CD14-positive monocyte (primary cell): ENCODE measurements at places on chromosomes 5 and 9. TPM values are rescaled to one million over a fixed set of nuclear protein-coding genes. Genes with fewer than 3 reads are reported as not detected.

- H3K4me3 ChIP-seq, result no peak overlapping the region
- H3K27ac ChIP-seq, result no peak overlapping the region
- no peak for DNase-seq
- H3K4me1 ChIP-seq, result no peaks in the 10 kb centered on the region
- no peaks in the 10 kb centered on the region for H3K36me3 ChIP-seq
Measured at GRCh38 chr9:95753762-95754465, 121.6 kb upstream of the ERCC6L2 start.

- H3K4me3 ChIP-seq, result no peak overlapping the region
- no peaks in the 10 kb centered on the region for H3K27me3 ChIP-seq
- peaks cover 3% of the 10 kb centered on the region for H3K4me1 ChIP-seq
Measured at GRCh38 chr9:129724456-129725190, 28.2 kb downstream of the PTGES start.

DNA sequence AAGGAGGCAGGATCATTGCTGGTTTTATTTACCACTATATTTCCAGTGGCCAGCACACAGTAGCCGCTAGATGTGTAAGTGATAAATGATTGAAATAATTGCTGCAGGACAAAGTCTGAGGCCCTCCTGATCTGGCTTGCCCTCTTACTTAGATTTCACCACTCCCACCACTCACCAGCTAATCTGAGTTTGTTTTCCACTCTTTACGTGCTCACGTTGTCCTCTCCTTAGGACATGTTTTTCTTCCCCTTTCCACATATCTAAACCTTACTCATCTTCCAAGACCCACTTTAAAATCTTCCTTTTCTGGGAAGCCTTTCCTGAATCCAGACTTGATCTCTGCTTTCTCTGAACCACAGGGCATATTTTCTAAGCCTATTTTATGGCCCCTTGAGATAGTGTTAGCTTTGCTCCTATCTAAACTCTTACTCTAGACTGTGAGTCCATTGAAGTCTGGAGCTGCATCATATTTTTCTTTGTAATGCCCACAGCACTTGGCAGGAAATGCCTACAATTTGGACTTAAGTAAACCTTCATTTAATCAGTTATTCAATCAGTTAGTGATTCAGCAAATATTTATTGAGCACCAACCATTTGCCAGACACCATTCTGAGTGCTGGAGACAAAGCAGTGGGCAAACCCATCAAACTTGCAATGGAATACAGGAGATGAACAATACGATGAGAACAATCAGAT lies 2.4 kb downstream of the TLR4 start:
- H3K27me3 ChIP-seq, result no peaks in the 10 kb centered on the region
- H3K4me3 ChIP-seq, result peak overlapping the region; percentile 87
- H3K4me1 ChIP-seq, result peaks cover 75% of the 10 kb centered on the region
- peaks cover 45% of the 10 kb centered on the region for H3K36me3 ChIP-seq

DNA sequence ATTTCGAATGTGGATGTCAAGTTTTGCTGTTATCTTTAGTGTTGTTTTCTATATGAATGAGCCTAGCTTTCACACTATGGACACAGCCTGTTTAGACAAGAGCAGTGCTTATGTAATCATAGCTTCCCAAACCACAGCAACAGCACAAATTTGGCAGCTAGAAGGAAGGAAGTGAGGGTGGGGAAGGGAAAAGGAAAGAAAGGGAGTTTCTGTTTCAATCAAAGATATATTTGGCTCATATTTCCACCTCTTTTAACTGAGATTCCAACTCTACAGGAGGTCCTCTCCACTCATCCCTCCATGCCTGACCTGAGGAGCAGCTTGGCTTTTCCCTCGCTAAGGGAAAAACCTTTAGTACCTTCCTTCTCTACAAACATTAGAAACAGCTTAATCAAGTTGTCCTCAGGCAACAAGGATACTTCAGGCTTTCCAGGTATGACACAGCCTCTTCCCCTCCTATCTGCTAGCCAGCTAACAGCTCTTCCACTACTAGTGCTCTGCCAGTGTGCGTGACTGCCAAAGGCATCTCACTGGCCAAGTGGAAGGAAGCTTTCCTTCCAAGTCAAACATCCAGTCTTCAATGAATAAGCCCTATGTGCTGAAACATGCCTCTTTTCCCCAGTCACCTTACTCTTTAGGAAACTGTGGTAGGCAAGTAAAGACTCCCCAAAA lies 268.6 kb upstream of the PTGER4 start:
- no peaks in the 10 kb centered on the region for H3K27me3 ChIP-seq
- H3K4me1 ChIP-seq, result peaks cover 70% of the 10 kb centered on the region
- DNase-seq, result peak; percentile 86
- no peaks in the 10 kb centered on the region for H3K36me3 ChIP-seq
- H3K4me3 ChIP-seq, result peak overlapping the region; percentile 56

The SPINK6 gene
- polyA plus RNA-seq, result not detected

The GFI1B gene
- polyA plus RNA-seq, result 0.39 and 0.93 TPM in 2 replicates
